ENCODE measurements at places on chromosomes 5 and 9. TPM values are rescaled to one million over a fixed set of nuclear protein-coding genes. Genes with fewer than 3 reads are reported as not detected.

MEGF10 gene
- total RNA-seq = 5.1 TPM

ARL14EPL gene
- not detected for total RNA-seq

SLC2A8 gene
- total RNA-seq = 62.7 TPM

CNTLN gene
- 19.9 TPM for total RNA-seq

MYOT gene
- total RNA-seq = 0.79 TPM

FAM169A gene
- 69.2 TPM for total RNA-seq

BRINP1 gene
- total RNA-seq = 1.7 TPM

SLC9A3 gene
- 2.3 TPM for total RNA-seq

ENG gene
- total RNA-seq = 214 TPM

IFNK gene
- not detected for total RNA-seq

SLC1A1 gene
- 0.63 TPM for total RNA-seq

CSF2 gene
- total RNA-seq = not detected

DNA sequence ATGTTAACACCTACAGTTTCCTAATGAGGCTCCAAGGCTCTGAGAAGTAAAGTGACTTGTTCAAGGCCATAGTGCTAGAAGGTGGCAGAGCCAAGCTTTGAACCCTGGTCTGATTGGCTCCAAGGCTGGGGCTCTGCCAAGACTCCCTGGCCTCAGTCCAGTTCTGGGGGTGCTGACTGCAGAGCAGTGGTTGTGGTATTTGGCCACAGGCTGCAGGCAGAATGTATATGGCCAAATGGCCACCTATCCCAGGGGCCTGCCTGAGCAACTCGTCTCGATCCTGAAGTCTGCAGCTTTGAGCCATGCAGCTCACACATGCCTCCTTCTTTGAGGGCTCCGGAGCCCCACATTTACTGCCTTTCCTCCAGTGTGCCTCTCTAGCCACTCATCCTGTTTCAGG is 9.7 kb upstream of the NEK6 start:
- DNase-seq = no peak
- no peak overlapping the region for H3K4me3 ChIP-seq
- peaks cover 10% of the 10 kb centered on the region for H3K4me1 ChIP-seq

DNA sequence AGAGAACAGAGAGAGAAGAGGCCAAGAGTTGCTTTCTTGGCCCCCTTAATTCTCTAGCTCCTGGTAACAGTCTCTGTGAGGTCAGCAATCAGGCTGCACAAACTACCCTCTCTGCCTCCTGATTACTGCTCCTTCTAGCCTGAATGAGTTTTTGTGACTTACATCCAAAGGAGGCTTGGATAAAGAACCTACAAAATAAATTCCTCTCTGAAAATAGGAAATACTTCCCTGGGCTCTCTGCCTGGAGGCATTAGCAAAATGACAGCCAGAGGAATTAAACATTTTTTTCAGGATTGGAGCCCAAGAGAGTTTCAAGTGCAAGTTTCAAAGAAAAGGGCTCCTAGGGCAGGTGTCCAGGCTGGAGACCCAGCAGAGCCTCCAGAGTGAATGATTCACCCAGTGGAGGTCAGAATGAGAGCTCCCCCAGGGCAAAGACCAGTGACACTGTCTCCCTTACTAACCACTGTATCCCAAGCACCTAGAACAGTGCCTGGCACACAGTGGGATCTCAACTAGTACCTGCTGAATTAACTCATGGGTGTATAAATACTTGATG is 162.5 kb downstream of the SPOCK1 start:
- no peaks in the 10 kb centered on the region for H3K27me3 ChIP-seq
- no peak overlapping the region for H3K4me3 ChIP-seq
- H3K4me1 ChIP-seq = peaks cover 27% of the 10 kb centered on the region
- DNase-seq = no peak
- H3K36me3 ChIP-seq = no peaks in the 10 kb centered on the region
- peak overlapping the region; percentile 33 for H3K27ac ChIP-seq

DNA sequence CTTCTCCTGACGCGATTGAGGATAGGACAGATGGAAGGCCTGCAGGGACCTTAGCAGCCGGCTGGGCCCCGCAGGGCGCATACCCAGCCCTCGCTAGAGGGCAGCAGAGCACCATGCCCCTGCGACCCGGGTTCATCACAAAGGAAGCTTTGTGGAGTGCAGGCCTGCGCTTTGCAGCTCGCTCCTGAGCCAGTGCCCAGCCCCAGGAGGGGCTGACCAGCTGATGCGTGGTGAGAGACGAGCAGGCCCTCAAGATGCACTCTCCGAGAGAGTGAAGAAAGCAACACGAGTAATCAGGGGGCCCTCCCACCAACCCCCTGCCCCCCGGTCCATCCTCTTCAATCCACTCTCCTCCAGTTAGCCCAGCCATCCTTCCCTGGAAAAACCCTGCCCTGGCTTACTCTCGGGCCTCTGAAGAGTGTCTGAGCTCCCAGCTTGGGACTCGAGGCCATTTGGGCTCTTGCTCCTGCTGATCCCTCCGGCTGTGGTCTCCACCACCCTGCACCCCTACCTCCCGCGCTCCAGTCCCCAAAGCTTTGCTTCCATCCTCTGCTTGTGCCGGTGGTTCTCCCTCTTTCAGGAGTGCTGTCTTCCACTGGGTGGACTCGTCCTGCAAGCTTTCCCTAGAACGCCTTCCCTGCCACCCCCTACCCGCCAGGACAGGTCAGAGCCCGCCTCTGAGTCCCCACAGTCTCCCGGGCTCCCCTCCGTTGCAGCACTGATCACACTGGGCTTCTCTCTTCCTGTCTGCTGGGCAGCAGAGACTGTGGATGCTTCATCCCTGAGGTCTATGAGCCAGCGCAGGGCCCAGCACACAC is 9.1 kb upstream of the KIF12 start:
- H3K36me3 ChIP-seq = no peaks in the 10 kb centered on the region
- H3K4me1 ChIP-seq = peaks cover 8% of the 10 kb centered on the region
- no peaks in the 10 kb centered on the region for H3K27me3 ChIP-seq
- no peak overlapping the region for H3K27ac ChIP-seq
- no peak overlapping the region for H3K4me3 ChIP-seq
- DNase-seq = peak; percentile 87

DNA sequence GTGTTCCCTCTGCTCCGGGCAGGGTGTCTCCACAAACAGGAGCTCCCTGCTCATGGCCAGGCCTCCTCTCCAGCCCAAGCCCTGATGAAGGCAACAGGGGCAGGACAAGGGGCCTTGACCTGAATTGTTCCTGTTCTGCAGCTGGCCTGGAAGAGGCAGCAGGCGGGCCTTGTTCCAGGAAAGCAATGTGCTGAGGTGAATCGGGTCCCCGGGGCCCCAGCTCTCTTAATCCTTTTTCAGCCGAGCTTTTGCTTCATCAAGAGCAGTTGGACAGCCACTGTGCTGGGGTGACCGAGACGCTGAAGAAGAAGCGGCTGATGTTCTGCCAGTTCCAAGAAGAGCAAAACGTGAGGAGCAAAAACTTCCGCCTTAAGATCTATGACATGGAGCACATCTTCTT is 41.4 kb downstream of the CCDC180 start:
- no peak overlapping the region for H3K4me3 ChIP-seq
- DNase-seq = no peak
- H3K4me1 ChIP-seq = peaks cover 3% of the 10 kb centered on the region
- no peak overlapping the region for H3K27ac ChIP-seq
- no peaks in the 10 kb centered on the region for H3K36me3 ChIP-seq

DNA sequence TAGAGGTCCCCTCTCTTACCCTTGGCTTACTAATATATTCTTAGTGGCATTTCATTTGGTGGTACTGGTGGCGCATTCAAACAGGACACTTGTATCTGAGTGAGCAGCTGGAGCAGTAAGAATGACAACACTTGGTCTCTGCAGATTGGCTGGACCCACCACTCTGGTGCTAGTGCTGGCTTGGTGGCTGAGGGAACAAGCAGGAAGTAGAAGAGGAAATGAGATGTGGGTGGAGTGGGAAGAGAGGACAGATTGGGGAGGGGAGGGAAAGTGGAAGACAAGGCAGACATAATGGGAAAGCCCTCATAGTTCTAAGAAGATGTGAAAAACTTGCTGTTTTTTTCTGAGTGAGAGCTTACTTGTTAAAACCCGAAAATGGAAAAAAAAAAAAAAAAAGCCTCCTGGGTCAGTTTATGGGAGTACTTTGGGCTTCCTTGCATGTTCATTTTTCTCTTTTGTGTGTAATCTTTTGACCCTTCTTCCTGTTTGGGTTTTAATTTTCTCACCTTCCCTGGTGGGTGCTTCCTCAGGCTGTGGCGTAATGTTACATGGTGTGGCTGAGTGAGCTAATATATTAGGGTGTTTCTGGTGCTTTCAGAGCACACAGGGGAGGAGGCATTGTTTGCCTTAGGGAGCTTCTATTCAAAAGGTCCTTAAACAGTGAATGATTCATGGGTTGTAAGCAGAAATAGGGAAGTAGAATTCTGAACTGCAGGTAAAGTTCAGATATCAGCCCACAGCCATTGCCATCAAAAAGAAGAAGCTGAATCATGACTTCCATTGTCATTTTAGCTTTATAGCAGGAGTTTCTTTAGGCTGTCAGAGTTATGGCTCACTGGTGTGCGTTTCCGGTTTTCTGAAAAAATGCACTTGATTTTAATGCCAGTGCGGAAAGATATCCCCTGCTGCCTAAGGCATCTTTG is 52.3 kb downstream of the TLE4 start:
- H3K4me3 ChIP-seq = no peak overlapping the region
- no peak for DNase-seq
- no peaks in the 10 kb centered on the region for H3K27me3 ChIP-seq

DNA sequence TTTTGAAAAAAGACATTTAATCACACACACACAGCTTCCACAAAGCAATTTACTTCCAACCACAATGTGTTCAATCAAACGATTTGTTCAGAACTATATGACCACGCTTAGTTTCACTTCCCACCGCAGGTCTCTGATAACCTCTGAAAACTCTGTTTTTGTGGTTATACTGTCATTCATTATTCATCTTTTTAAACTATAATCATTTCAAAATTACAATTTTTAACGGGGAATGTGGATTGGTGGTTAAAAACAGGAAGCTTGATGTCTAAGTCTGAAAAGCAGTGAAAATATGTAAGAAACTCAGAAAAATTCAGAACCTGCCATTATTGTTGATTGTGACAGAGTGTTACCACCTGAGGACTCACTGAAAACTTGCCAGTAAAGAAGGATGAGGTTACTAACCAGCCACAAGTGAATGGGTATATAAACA is 12.7 kb upstream of the TMEM174 start:
- no peak overlapping the region for H3K4me3 ChIP-seq
- no peak for DNase-seq
- no peak overlapping the region for H3K27ac ChIP-seq
- no peaks in the 10 kb centered on the region for H3K4me1 ChIP-seq
- no peaks in the 10 kb centered on the region for H3K27me3 ChIP-seq

DNA sequence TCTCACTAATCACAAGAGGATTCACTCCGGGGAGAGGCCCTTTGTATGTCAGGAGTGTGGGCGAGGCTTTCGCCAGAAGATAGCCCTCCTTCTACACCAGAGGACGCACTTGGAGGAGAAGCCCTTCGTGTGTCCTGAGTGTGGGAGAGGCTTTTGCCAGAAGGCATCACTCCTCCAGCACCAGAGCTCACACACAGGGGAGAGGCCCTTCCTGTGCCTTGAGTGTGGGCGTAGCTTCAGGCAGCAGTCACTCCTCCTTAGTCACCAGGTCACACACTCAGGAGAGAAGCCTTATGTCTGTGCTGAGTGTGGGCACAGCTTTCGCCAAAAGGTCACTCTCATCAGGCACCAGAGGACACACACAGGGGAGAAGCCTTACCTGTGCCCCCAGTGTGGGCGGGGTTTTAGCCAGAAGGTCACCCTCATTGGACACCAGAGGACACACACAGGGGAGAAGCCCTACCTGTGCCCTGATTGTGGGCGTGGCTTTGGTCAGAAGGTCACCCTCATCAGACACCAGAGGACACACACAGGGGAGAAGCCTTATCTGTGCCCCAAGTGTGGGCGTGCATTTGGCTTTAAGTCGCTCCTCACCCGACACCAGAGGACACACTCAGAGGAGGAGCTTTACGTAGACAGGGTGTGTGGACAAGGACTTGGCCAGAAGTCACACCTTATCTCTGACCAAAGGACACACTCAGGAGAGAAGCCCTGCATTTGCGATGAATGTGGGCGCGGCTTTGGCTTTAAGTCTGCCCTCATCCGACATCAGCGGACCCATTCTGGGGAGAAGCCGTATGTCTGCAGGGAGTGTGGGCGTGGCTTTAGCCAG is 27.8 kb downstream of the NUTM2F start:
- DNase-seq = no peak
- no peaks in the 10 kb centered on the region for H3K4me1 ChIP-seq
- H3K27me3 ChIP-seq = no peaks in the 10 kb centered on the region
- H3K4me3 ChIP-seq = no peak overlapping the region
- H3K27ac ChIP-seq = no peak overlapping the region

- H3K27ac ChIP-seq = no peak overlapping the region
- H3K36me3 ChIP-seq = no peaks in the 10 kb centered on the region
- DNase-seq = no peak
- no peaks in the 10 kb centered on the region for H3K27me3 ChIP-seq
Observed at GRCh38 chr9:15426019-15426418, 3.3 kb downstream of the SNAPC3 start.

DNA sequence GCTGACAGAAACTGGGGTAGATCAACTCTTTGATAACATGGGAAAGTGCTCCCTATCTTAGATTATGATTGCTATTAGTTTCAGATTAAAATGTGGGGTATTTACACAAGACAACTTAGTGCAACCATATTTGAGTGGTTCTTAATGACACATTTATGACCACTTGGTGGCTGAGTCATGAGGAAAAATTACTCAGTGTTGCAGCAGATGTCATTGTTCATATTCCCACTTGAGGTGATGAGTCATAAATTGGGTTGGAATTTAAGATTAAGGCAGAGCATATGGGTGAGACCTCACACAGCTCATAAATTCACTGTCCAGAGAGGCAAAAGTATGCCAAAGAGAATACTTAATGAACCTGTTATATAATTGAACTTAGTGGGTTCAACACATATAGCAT is 408.3 kb downstream of the DMRT2 start:
- DNase-seq = no peak
- no peak overlapping the region for H3K4me3 ChIP-seq

GRCh38 chr9:24436761-24437160 is 108.9 kb downstream of the IZUMO3 start:
- H3K4me3 ChIP-seq = no peak overlapping the region
- DNase-seq = no peak
- H3K27me3 ChIP-seq = no peaks in the 10 kb centered on the region
- H3K27ac ChIP-seq = no peak overlapping the region

- H3K27me3 ChIP-seq = no peaks in the 10 kb centered on the region
- H3K4me3 ChIP-seq = no peak overlapping the region
- no peak overlapping the region for H3K27ac ChIP-seq
- no peaks in the 10 kb centered on the region for H3K36me3 ChIP-seq
- no peak for DNase-seq
- H3K4me1 ChIP-seq = no peaks in the 10 kb centered on the region
Observed at GRCh38 chr9:26221290-26221689, 543.0 kb upstream of the TUSC1 start.

- DNase-seq = no peak
- H3K27me3 ChIP-seq = no peaks in the 10 kb centered on the region
- H3K4me3 ChIP-seq = no peak overlapping the region
- H3K4me1 ChIP-seq = peaks cover 17% of the 10 kb centered on the region
Observed at GRCh38 chr5:5492087-5492933, 69.8 kb downstream of the ICE1 start.

Measured in testis (tissue), 5 donors.